CD8-positive, alpha-beta memory T cell (primary cell): ENCODE measurements at places on chromosomes 1 and 21.

DNA sequence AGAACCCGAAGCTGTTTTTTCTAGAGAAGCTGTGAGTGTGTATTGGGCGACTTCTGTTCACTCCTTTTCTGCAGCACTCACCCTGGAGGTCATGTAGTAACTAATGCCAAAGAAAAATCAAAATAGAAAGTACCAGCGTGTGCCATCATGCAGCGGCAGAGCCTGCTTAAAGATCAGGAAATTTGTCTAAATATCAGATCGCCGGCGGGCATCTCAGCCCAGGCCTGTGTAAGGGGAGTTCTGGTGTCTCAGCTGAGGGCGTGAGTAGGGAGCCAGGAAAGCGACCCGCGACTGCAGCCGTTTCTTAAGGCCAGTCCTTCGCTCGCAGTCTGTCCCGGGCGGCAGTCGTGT is 768 bp downstream of the EDARADD start:
- no peak for DNase-seq

DNA sequence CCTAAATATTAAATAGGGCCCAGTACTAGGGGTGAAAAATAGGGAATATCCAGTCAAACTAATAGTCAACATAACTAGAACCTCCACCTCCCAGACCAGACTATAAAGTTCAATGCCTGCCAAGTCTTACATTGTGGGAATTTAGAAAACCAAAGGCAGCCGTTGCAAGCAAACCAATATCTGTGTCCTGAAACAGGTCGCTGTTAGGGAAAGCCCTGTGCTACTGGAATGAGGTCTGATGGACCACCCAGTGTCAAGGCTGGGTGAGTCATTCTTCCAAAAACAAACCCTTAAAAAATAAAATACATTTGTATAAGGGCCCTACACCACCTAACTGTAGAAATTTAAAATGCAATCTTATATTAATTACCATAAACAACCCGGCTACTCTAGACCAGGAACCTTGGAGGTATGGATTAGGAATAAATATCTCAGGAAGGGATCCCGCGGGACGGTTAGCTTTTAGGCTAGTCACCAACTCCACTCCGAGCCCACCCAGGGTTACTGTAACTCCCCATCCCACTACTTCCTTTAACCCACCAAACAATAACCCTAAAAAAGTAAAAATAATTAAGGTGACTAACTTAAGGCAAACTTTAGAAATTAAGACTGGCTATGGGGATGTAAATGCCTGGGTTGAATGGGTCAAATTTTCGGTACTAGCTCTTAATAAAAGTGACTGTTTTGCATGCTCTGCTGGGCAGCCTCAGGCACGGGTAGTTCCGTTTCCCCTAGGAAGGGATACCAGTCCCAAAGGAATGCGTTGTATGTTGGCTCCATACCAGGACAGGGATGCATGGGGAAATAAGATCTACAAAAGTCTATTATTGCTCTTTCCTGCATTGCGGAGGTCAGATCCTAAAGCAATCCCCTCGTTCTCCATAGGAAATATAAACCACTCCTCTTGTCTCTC is 65.4 kb upstream of the TLR5 start:
- no peak for DNase-seq

DNA sequence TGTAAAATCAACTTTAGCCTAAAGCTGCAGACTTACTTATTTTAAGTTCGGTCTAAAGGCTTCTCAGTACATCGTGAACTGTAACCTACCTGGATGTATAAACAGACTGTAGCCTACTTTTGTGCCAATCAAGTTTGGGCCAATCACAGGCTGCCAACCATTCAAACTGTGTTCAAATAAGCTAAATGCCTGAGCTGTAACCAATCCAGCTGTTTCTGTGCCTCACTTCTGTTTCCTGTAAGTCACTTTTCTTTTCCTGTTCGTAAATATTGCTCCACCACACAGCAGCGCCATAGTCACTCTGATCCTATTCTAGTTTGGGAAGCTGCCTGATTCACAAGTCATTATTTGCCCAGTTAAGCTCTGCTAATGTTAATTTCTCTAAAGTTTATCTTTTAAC is 37.5 kb upstream of the SLAMF9 start:
- DNase-seq = peak; percentile 3

- no peak for DNase-seq
Measured at GRCh38 chr1:84146411-84147032, 2.5 kb downstream of the PRKACB start.

- no peak for DNase-seq
Measured at GRCh38 chr1:220084460-220084859, 5.1 kb downstream of the BPNT1 start.

GRCh38 chr1:106232128-106232527 is 824.3 kb upstream of the PRMT6 start:
- no peak for DNase-seq

DNA sequence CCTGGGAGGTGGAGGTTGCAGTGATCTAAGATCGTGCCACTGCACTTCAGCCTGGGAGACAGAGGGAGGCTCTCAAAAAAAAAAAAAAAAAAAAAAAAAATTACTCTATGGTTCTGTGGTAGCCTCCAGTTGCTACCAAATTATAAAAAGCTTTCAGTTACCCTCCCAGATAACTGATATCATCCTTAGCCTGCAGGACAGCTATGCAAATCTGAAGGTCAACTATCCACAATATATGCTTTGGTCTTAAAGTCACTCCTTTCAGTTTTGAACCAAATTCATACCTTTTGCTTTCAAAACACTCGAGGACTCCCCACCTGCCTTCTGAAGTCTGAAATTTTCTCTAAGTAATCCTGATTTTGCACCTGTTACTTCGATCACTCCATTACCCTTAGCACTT is 3.1 kb downstream of the MIXL1 start:
- no peak for DNase-seq

DNA sequence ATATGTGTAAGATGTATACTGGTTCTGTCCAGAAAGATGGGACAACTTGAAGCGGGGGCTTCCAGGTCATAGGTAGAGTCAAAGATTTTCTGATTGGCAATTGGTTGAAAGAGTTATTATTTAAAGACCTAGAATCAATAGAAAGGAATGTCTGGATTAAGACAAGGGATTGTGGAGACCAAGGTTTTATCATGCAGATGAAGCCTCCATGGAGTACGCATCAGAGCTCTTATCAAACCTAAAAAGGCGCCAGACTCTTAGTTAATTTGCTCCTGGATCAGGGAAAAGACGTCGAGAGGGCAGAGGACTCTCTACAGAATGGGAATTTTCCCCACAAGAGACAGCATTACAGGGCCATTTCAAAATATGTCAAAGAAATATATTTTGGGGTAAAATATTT is 23.7 kb upstream of the ETV3 start:
- no peak for DNase-seq

DNA sequence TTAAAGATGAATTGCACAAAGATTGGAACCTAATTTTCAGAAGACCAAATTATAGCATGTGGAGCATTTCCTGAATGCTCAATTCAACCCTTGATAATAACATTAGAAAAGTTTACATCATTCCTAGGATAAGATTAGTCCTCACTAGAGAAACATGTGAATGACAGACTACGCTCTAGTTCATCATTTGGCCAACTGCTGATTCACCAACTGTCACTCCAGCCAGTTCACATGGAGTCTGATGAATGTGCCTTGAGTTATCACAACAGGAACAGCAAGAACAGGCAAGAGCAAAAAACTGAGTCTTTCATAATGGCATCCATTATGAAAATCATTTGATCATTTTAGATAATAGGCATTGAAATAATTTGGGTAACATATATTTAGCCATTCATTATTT is 415.9 kb downstream of the PTPRC start:
- no peak for DNase-seq

- DNase-seq = no peak
Measured at GRCh38 chr21:36847189-36847588, 119.3 kb downstream of the HLCS start.

- DNase-seq = peak; percentile 28
Measured at GRCh38 chr1:40032240-40032891, 8.2 kb upstream of the CAP1 start.

GRCh38 chr1:19412654-19413053 is 72.7 kb downstream of the CAPZB start:
- DNase-seq = no peak

- DNase-seq = no peak
Measured at GRCh38 chr1:216630532-216630931, 92.7 kb downstream of the ESRRG start.

- no peak for DNase-seq
Measured at GRCh38 chr1:241610056-241610815, 29.9 kb downstream of the CHML start.

- DNase-seq = no peak
Measured at GRCh38 chr21:31222142-31222541, 121.9 kb downstream of the TIAM1 start.

- no peak for DNase-seq
Measured at GRCh38 chr1:110187139-110187890, 22.8 kb upstream of the KCNC4 start.

DNA sequence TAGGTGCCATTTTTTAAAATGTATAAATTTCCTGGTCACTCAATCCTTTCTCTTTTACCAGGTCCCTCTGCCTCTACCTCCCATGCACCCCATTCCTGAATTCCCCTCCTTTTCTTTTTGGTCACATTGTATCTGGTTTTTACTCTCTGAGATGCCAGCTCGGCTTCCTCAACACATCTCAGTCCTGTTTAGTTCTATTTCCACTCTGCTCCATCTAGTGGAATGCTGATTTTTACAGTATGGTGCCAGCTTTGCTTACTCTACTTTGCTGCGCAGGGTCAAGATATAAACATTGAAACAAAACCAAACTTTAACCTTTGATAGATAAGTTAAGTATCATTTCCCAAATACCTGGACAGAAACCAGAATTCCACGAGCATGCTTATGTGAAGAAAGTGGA is 96.0 kb downstream of the ESRRG start:
- DNase-seq = no peak

DNA sequence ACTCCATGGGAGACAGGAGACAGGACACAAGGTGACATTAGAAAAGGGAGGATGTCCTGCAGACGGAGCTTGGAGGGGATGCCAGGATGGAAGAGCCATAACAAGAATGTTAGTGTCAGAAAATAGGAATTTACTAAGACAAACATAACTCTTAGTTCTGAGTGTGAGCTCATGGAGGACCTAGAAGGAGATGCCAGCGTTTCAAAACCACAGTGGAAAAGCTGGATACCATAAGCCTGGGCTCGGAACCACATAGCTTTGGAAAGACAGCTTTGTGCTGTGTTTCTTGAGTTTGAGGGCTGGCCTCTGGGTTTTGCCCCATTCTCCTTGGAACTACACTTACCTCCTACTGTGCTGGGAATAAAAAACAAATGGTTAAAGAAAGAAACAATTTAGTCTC is 128.4 kb downstream of the S1PR1 start:
- no peak for DNase-seq

- DNase-seq = no peak
Measured at GRCh38 chr1:20184481-20184900, 1.4 kb upstream of the UBXN10 start.

- no peak for DNase-seq
Measured at GRCh38 chr1:10429868-10430215, 391 bp upstream of the CENPS start.

GRCh38 chr1:153698020-153698922 is 19.8 kb downstream of the NPR1 start:
- DNase-seq = no peak

DNA sequence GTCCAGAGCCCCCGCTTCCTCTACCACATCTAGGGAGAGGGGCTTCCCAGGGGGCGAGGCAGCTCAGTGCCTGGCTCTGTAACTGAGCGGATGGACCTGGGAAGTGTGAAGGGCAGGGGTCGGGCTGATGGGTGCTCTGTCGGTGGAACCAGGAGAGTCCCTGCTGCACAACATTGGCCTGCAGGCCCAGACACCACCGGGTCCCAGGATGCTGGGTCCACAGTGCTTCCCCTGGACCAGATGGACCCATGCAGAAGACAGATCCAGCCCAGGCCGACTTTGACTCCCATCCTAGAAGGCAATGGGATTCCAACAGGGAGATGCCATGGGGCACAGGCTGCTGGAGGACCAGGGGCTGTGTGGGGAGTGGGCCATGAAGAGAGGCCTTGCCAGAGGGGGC is 212.9 kb downstream of the GRIK3 start:
- DNase-seq = no peak

- peak; percentile 71 for DNase-seq
Measured at GRCh38 chr1:156746728-156747631, 4.5 kb downstream of the HDGF start.

- no peak for DNase-seq
Measured at GRCh38 chr1:209113521-209113920, 470.0 kb upstream of the CAMK1G start.

- DNase-seq = no peak
Measured at GRCh38 chr1:70528590-70529333, 117.7 kb downstream of the CTH start.

GRCh38 chr1:199857108-199857507 is 170.4 kb upstream of the NR5A2 start:
- no peak for DNase-seq

GRCh38 chr21:32136546-32136945 is 142.3 kb downstream of the MIS18A start:
- DNase-seq = no peak

GRCh38 chr21:35521293-35521692 is 472.2 kb upstream of the RUNX1 start:
- no peak for DNase-seq

GRCh38 chr1:248793592-248793991 is 32.1 kb downstream of the SH3BP5L start:
- no peak for DNase-seq

DNA sequence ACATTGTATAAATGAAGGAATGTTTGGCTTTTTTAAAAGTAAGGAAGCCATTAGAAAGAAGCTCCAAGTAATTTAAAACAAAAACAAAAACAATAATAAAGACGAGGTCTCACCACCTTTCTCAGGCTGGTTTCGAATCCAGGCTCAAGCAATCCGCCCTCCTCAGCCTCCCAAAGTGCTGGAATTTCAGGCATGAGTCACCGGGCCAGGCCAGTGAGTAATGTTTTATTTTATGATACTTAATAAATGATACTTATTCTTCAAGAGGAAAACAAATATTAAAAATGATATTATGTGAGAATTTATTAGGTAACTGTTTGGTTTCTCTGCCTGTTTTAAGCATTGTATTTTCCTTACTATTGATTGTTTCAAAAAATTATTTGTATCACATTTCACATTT is 201.4 kb upstream of the BRINP3 start:
- no peak for DNase-seq

- DNase-seq = no peak
Measured at GRCh38 chr1:155569988-155570592, 7.5 kb upstream of the ASH1L start.

- DNase-seq = no peak
Measured at GRCh38 chr1:67135354-67135753, 584 bp upstream of the C1orf141 start.

DNA sequence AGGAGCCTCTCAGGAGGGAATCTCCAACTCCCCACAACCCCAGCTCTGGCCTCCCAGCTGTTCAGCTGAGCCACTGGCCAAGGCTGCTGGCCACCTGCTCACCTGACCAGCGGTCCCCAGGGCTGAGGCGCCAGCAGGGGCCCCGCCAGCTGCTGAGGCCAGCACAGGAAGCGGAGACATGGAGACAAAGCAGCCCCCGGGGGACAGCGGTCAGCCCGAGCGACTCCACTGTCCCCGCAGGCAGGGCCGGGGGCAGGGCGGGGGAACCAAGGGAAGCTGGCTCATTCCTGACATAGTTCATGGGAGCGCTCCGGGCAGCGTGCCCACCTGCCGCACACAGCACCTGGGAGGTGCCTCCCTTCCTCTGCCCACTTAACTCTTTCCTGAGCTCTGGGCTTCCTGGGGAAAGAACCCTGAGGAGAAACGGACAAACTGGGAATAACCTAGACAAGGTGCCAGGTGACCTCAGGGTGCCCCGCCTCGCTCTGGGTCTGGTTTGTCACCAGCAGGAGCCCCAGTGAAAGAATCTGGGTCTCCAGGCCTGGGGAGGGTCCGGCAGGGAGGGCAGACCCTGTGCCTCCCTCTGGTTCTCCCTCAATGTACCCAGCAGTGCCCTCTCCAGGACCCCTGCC is 10.7 kb downstream of the EPHA2 start:
- DNase-seq = no peak

GRCh38 chr1:174433451-174433850 is 14.3 kb upstream of the GPR52 start:
- DNase-seq = no peak
